ENCODE measurements at places on chromosomes 12 and 14.

DNA sequence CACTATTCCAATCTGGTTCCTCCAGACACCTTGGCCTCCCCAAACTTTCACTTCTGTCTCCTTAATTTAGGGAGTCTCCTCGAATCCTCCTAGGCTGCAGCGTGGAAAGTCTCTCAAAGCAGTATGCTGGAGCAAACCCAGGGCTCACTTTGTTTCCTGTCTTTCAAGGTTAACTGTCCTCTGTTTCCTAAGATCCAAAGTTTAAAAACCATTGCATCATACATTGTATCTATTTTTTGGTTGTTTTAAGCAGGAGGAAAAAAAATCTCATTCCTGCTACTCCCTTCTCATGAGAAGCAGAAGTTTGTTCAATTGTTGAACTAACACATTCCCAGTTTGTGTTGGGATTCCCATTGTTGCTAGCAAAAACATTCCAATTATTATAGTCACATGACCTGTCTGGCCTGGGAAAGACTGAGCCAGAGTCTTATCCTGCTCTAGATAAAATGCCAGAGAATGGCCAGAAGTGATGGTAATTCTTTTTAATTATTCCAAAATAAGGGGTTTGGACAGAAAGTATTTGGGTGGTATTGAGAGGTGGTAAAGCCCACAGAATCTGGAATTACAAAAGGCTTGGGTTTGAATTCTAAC lies 67.3 kb downstream of the HSPB8 start:
- no peak overlapping the region for H3K4me3 ChIP-seq
- no peaks in the 10 kb centered on the region for H3K27me3 ChIP-seq
- H3K36me3 ChIP-seq, result no peaks in the 10 kb centered on the region
- no peak overlapping the region for H3K27ac ChIP-seq

GRCh38 chr14:90345239-90345557 lies 13.5 kb upstream of the NRDE2 start:
- no peaks in the 10 kb centered on the region for H3K36me3 ChIP-seq
- DNase-seq, result no peak
- H3K27me3 ChIP-seq, result peaks cover 4% of the 10 kb centered on the region
- no peak overlapping the region for H3K27ac ChIP-seq
- no peaks in the 10 kb centered on the region for H3K4me1 ChIP-seq
- H3K4me3 ChIP-seq, result no peak overlapping the region

GRCh38 chr12:118574288-118574687 lies 197.9 kb downstream of the SUDS3 start:
- H3K4me3 ChIP-seq, result no peak overlapping the region
- H3K27me3 ChIP-seq, result peaks cover 2% of the 10 kb centered on the region
- no peak overlapping the region for H3K27ac ChIP-seq
- no peaks in the 10 kb centered on the region for H3K36me3 ChIP-seq

DNA sequence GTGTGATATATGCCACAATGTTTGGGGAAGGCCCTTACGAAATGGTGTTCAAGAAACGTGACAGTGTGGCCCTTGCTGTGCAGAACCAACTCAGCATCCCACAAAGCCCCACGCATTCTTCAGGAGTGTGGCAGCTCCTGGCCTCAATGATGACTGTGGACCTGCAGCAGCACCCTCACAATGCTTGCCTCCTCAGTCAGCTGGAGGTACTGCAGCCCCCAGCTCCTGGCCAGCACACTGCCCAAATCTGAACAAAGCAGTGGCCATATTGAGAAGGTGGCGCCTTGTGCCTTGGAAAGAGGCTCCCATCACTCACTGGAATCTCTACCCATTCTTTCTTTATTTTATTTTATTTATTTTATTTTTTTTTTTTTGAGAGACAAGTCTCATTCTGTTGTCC lies 10.4 kb downstream of the POLE2 start:
- H3K27me3 ChIP-seq, result no peaks in the 10 kb centered on the region
- no peak overlapping the region for H3K27ac ChIP-seq
- DNase-seq, result no peak
- peaks cover 3% of the 10 kb centered on the region for H3K36me3 ChIP-seq
- H3K4me1 ChIP-seq, result no peaks in the 10 kb centered on the region

DNA sequence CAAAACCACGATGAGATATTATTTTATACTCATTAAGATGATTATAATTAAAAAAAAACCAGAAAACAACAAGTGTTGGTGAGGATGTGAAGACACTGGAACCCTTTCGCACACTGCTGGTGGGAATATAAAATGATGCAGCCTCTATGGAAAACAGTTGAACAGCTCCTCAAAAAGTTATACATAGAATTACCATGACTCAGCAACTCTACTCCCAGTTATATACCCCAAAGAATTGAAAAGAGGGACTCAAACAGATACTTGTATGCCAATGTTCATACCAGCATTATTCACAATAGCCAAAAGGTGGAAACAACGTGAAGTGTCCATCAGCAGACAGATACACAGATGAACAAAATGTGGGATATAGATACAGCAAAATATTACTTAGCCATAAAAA lies 53.1 kb downstream of the TAOK3 start:
- DNase-seq, result no peak
- H3K4me1 ChIP-seq, result peaks cover 34% of the 10 kb centered on the region
- no peaks in the 10 kb centered on the region for H3K27me3 ChIP-seq
- H3K4me3 ChIP-seq, result no peak overlapping the region
- no peak overlapping the region for H3K27ac ChIP-seq
- H3K36me3 ChIP-seq, result peaks cover 5% of the 10 kb centered on the region

DNA sequence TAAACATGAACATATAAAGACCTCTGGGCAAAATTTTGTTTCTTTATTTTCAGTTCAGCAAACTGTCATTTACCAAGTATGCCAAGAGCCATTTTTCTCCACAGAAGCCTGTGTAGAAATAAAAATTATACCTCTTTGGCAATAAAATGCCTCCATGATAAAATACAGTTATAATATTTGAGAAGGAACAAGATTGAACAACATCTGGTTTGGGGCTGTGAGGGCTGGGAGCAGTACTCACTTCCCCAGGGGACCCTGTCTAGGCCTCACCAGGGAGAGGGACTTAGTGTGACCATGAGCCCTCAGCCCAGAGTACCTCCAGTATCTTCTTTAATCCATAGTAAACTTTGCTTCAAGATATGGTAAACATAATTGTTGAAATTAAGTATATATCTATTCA lies 65.1 kb downstream of the DAAM1 start:
- H3K4me3 ChIP-seq, result no peak overlapping the region
- H3K27ac ChIP-seq, result no peak overlapping the region
- no peak for DNase-seq
- no peaks in the 10 kb centered on the region for H3K27me3 ChIP-seq

Measured in naive thymus-derived CD8-positive, alpha-beta T cell (primary cell).